ENCODE measurements at places on chromosomes 2 and 18. TPM values are rescaled to one million over a fixed set of nuclear protein-coding genes. Genes with fewer than 3 reads are reported as not detected.

Gene NT5C1B
- total RNA-seq, result not detected

Gene RNPEPL1
- 62.0 TPM for total RNA-seq

Gene SFTPB
- total RNA-seq, result 0.12 TPM

Gene SCN2A
- total RNA-seq, result not detected

Gene NGEF
- total RNA-seq, result 13.0 TPM

Gene GPR45
- not detected for total RNA-seq

Gene NPHP1
- 6.8 TPM for total RNA-seq

Gene BCL2
- total RNA-seq, result 0.55 TPM

Gene WNT10A
- total RNA-seq, result 0.10 TPM

Gene RNU2-63P
- total RNA-seq, result not detected

Gene STPG4
- total RNA-seq, result not detected

Gene ACTG2
- total RNA-seq, result 0.40 TPM

Gene KCNG2
- not detected for total RNA-seq

Gene RIT2
- not detected for total RNA-seq

Gene SLC16A14
- total RNA-seq, result 0.87 TPM

Gene NRP2
- total RNA-seq, result 104 TPM

Gene MFSD2B
- total RNA-seq, result 0.42 TPM

Gene DSEL
- total RNA-seq, result 0.41 TPM

Gene POTEC
- total RNA-seq, result not detected

Gene NAPG
- total RNA-seq, result 11.3 TPM

Gene SLC14A1
- not detected for total RNA-seq

Gene TGFBRAP1
- 15.3 TPM for total RNA-seq

Gene BMPR2
- 12.5 TPM for total RNA-seq

Gene PRKAG3
- not detected for total RNA-seq

Gene TRIM43
- 0.09 TPM for total RNA-seq

Gene EHD3
- 7.4 TPM for total RNA-seq

Gene CCDC141
- not detected for total RNA-seq

All from A549 treated with AZD2906 at 1 μM for 4 hours (cell line).